ENCODE measurements at places on chromosomes 1 and 21.

DNA sequence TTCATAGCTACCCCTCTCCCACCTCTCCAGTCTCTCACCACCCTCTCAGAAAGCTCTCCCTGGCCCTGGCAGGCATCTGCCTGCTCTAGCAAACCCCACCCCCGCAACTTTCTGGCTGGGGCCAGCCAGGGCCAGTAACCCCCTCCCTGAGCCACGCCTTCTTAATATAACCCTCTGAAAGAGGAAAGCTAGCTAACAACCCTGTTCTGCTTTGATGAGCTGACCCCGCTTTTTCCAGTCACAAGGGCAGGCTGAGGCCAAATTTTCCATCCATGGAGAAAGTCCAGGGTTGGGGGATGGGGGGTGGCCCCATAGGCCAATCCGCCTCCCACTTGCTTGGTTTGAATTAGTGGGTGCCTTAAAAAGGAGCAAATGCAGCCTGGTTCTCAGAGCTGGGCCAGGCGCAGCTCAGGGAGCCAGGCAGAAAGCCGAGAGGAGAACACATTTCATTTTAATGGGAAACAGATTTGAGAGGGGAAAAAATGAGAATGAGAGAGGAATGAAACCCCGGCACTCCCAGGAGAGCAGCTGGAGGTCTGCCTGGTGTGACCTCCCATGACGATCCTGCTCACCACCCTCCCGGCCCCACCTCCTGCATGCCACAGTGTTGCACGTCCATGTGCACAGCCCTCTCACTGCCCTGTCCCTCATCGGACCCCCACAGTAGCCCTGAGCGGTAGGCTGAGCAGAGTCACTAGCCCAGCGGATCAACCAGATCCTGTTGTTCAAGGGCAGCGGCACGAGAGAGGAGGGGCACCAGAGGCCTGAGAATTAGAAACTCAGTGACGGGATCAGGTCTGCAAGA lies 62.3 kb downstream of the OPTC start:
- DNase-seq: peak; percentile 98

- no peak for DNase-seq
These were observed 6.8 kb upstream of the KIF17 start for GRCh38 chr1:20724364-20725188.

GRCh38 chr1:221812905-221813597 lies 71.2 kb upstream of the DUSP10 start:
- DNase-seq: no peak

GRCh38 chr1:34460193-34460592 lies 283.5 kb downstream of the C1orf94 start:
- peak; percentile 8 for DNase-seq

- no peak for DNase-seq
These were observed 71.6 kb upstream of the CSF3R start for GRCh38 chr1:36554323-36554628.

- DNase-seq: no peak
These were observed 51.5 kb downstream of the CHRM3 start for GRCh38 chr1:239437822-239438221.

- no peak for DNase-seq
These were observed 360.0 kb downstream of the NPHP4 start for GRCh38 chr1:5632224-5632623.

- no peak for DNase-seq
These were observed 129.7 kb downstream of the RUNX1 start for GRCh38 chr21:34919406-34919805.

GRCh38 chr1:185108321-185108720 lies 48.4 kb downstream of the TRMT1L start:
- no peak for DNase-seq

DNA sequence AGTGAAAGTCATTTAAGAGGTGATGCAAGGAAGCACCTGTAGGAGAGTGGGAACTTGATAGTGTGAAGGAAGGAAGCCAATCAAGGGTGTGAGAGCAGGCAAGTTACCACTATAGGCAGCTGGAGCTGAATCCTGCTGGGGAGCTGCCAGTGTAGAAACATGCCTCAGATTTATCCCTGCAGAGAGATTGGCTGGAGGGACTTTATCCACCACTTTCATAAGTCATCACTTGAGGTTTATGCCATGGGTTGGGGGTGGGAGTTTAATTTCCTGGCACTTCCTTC lies 443.6 kb downstream of the PLPP3 start:
- DNase-seq: no peak

DNA sequence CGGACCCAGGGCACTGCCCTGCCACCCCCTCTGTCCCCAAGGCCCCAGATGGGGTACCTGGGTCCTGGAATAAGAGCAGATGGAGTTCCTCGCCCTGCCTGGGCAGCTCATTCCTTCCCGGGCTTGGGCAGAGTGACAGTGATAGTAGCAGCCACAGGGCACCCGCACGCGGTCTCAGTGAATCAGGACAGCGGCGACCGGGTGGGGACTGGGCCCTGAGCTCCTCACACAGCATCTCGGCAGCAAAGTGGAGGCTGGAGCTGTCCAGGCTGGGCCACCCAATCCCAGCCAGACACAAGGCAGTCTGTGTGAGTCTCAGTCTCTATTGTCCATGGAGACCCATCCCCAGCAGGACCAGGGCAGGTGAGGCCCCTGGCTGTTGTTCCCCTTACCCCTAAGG lies 37.4 kb upstream of the CCDC27 start:
- DNase-seq: no peak

DNA sequence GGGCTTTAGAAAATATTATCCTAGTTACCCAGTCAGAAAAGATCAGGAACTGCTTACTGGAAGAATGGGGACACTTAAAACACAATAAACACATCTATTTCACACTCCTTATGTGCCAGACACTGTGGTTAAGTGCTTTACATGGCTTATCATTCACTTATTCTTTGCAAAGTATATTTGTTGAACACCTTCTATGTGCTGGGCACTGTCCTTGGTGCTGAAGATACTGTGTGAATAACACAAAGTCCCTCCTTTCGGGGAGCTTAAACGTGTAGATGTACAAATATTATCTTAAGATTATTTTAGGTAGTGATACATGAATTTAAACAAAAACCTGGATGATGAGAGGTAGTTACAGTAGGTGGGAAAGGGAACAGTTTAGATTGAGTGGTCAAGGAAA lies 169.3 kb downstream of the ST6GALNAC5 start:
- peak; percentile 57 for DNase-seq

GRCh38 chr1:169483500-169483966 lies 2.2 kb downstream of the SLC19A2 start:
- no peak for DNase-seq

- no peak for DNase-seq
These were observed 7.1 kb upstream of the PEF1 start for GRCh38 chr1:31651766-31652165.

DNA sequence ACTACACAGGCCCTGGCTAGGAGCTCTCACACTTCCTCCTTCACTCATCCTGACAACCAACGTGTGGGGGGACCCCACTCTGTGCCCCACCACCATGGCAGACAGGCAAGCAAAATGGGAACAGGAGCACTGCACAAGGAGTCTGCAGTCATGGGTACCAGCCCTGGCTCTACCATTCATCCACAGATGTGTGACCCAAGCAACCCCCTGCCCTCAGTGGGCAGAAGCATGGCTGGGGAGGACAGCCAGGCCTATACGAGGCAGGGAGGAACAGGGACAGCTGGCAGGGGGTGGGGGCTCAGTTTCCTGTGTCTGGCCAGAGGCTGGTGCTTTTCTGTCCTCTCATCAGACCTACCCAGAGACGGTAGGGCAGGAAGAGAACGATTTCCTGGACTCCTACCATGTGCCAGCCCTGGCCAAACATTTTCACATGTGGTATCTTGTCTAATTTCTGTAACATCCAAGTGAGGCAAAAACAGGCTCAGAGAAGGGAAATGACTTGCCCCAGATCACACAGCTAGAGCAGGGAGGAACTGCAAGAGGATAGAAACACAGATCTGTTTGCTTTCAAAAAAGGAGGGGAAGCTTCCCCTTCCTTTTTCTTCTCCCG lies 178.0 kb downstream of the HIVEP3 start:
- DNase-seq: no peak

DNA sequence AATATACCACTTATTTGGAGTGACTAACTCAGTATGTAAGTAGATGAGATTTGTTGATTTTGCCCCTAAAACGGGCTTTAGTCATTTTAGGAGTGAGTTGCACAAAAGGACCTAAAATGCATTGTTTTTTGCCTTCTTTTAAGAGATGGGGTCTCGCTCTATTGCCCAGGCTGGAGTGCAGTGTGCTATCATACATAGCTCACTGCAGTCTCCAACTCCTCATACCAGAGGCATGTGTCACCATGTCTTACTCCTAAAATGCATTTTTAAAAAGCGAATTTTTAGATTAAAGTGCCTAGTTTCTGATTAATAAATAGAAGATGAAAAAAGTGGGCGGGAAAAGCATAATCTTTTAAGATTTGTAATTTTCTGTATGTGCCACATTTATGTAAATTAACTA lies 11.5 kb upstream of the NEXN start:
- DNase-seq: peak; percentile 76

DNA sequence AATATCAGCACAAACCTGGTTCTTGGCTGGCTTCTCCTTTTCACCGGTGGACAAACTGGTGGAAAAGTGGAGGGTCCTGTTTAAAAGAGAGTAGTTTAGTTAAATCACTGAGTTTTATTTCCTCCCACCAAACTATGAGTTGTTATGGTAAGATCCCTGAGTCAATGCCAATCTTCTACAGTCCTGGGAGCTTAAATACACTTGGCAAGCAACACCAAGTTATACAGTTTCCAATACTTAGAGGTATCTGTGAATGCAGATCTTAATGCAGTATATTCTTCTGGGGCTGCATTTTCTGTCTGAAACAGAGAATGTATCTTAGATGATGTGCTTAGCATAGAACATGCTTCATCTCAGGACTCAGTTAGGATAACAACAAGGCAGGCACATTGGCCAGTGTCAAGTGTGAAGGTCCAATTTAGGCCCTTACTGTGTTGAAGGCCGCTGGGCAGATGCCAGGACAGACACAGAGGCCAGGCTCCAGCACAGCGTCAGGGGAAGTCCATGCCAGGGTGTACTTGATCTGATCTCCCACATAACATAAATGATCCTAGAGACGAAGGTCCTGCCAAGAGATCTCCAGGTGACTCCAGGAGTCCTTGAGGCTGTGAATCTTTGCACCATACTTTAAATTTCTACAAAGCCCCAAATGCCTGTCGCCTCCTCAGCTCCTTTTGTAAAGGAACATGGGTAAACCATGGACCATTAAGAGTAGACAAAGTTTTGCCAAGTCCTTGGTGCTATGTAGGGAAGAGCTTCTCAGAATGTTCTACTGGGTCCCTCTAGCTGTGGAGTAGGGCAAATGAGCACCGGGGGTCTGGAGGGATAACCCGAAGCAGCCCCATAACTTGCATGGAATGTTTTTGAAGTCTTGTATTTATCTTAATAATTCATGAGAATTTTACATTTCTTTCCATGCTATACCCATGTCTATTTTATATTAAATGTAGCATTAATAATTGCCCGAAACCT lies 76.8 kb downstream of the KCNJ15 start:
- DNase-seq: peak; percentile 51

- DNase-seq: no peak
These were observed 22.0 kb downstream of the UBE2G2 start for GRCh38 chr21:44779417-44780136.

DNA sequence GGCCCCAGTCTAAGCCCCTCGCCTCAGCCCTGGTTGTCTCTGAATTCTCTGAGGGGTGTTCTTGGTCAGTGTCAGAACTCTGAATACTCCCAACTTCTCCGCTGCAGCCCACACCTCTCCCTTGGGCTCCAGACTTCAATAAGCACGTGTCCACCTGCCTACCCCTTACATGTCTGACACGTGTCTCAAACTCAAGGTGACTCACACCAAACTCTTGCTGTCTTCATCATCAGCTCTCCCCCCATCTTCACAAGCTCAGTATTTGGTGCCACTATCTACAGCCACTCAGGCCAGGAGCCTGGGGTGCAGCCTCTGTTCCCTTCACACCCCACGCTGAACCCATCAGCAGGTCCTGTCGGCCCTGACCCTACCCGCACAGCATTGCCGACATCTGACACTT lies 18.8 kb upstream of the UBXN10 start:
- DNase-seq: no peak

DNA sequence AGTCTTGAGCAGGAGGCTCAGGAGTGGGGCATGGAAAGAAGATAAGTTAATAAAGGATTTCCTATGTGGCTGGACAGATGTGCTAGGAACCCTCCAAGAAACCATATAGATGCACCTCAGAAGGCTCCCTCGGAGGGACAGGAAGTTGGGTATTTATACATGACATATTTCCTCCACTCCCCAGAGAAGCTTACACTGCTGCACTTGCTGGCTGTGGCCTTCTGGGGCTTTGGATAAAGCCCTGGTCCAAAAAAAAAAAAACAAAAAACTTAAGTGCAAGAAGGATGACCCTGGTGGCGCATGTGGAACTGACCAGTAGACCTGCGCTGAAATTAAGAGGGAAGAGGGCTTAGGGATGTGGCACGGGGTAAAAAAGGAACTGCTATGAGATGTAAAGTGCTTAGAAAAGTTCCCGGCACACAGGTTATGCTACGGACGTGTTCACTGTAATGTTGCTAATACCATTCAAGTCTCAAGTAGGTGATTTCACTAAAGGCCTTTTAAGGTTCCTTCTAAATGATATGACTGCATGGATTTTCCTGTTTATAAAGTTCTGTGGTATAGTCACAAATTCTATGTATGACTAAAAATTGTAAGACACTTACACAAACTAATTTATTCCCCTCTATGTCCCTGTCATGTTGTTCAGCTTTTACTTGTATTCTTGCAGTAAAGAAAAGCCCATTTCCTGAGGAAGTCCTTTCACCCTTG lies 253.6 kb downstream of the HMCN1 start:
- DNase-seq: no peak

DNA sequence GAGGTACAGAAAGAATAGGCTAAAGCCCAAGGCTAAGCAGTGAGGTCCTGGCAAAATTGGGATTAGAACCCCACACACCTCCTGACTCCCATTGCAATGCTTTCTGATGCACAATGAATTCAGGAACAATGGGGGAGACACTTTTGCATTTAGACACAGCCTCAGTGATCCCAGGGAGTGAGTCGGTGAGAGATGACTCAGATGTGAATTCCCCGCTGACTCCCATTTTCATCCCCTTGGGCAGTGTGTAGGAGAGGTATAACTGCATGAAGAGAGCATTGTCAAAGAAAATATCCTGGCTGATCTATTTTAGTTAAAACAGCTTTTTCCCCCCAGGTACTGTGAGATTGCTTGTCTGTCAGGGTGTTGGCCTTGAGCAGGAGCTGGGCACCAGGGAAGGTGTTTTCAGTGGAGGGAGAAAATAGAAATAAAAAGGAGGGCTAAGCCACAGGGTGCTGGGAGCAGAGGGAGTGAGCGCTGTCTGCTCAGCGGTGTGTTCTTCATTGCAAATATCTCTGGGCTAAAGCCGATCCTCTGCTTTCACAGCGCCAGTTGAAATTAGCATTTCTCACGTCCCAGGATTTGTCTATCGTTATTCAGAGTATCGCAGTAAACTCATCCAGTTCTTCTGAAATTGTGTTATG lies 247.7 kb upstream of the PTBP2 start:
- peak; percentile 50 for DNase-seq

DNA sequence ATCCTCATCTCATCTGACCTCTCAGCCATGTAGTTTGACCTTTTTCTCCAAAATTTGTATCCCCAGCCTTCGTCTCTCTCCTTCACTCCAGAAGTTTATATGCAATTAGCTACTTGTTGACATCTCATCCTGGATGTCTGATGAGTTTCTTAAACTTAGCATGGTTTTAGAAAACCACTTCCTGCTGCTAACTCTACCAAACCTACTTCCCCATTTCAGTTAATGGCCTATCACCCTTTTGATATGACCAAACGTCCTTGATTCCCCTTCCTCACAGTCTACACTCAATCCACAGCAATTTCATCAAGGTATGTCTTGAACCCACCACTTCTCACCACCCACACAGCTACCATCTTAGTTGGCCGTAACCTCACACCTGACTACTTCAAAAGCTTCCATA lies 121.9 kb downstream of the LRRC40 start:
- no peak for DNase-seq

GRCh38 chr1:45410850-45411509 lies 70.7 kb upstream of the MUTYH start:
- no peak for DNase-seq

Measured in fibroblast of skin of back (primary cell).